ENCODE measurements at places on chromosomes 1 and 21.

- DNase-seq: no peak
Observed at GRCh38 chr1:234975941-234976860, 152.4 kb downstream of the TOMM20 start.

DNA sequence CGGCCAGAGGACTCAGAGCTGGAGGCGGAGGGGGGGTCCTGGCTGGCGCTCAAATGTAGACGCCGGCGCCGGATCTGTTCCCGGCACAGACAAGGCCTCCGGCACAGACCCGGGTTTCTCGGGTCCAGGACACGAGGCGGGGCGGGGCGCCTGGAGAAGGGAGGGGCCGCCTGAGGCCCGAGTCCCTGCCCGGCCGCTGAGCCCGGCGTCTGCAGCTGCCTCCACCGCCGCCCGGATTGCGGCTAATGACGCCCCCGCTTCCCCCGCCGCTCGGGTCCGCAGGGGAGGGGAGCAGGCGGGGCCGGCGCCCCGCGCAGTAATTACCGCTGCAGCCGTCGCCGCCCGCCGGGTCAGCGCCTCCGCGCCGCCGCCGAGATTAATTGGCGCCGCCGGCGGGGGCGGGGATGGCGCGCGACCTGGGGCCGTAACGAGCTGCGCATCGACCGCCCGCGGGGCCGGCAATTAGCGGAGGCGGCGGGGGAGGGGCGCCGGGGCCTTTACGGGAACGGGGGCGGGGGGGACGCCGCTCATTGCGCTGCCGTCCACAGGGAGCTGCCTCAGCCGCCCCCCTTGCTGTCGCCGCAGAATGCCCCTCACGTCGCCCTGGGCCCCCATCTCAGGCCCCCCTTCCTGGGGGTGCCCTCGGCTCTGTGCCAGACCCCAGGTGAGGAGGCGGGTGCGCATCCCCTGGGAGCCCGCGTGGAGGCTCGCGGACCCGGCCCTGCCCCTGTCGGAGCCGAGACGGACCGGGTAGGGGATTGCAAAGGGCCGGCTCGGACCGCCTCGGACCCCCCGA, 17.3 kb downstream of the NOC2L start:
- no peak for DNase-seq

- no peak for DNase-seq
Observed at GRCh38 chr1:8166406-8166805, 140.3 kb upstream of the ERRFI1 start.

- no peak for DNase-seq
Observed at GRCh38 chr1:5779608-5780323, 212.5 kb downstream of the NPHP4 start.

DNA sequence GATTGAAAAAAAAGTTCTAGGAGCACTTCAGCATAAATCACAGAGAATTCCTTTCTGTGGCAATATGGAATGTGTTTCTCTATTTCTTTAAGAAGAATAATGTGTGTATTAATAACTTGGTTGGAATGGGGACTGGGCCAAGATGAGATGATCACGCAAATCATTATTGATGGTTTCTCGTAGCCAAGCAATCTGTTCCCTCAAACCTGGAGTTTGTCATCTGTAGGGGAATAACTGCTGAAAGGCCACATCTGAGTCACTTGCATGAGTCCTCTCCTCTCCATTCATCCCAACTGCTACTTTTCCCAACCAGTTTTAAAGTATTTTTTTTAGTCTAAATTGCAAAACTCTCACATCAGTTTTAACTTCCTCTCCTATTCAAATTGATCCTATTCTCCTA, 480.4 kb downstream of the PLPP3 start:
- no peak for DNase-seq

GRCh38 chr1:116466810-116467557, 93.9 kb downstream of the ATP1A1 start:
- DNase-seq: no peak

DNA sequence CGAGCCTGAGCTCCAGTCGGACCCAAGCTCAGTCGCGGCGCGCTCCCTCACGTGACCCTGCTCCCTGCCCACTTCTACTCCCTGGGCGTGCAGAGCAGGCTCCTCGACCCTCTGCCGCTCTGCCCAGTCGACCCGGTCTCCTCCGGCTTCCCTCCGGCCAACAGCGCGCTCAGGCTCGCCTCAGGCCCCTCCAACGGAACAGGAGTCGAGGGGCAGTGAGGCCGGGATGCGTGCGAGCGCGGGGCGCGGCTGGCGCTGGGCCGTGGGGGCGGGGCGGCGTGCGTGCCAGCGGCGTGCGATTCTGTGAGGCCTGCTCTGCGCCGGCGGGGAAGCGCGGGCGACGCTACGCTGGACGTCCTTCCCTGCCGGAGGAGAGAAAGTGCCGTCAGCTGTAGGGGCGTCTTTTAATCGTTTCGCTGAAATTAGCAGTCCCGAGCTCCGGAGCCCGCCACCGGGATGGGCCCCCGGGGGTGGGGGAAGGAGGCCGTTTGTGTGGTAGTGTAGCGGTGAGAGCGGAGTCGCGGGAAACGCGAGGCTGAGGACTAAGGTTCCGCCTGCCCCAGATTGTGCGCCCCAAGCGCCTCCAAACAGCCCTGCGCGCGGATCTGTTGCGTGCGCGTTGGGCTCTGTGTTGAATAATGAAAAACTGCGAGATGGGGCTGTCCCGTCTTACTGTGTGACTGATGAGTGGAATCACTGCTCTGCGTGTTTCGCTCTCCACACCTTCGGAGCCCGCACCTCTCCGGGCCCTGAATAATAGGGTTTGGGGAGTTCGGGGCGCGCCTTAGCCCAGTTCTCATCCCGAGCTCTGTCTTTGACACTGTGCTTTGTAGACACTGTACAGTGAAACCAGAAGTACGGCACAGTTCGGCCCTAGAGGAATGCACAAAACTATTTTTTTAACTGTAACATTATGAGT, at the start of gene ACBD6:
ACBD6 (minus strand) TSS at position 217 of the 919 bp plus-strand sequence. CDS start 311 bp downstream, outside the sequence.
- peak; percentile 81 for DNase-seq

DNA sequence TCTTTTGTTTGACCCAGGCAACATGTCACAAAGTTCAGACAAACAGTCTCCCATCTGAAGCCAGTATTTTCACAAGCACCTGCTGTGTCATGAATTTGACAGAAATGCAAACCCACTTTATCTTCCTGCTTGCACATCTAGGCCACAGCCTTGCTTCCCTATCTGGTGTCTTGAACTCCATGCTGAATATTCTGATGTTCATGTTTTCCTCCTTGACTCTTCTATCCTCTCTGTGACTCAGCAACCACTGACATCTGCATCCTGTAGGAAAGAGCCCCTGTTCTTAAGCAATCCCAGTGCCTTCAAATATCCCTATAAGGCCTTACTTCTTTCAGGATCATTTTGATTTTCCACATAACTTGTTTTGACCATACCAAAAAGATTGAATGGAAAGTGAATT, 6.5 kb downstream of the CD55 start:
- DNase-seq: no peak

DNA sequence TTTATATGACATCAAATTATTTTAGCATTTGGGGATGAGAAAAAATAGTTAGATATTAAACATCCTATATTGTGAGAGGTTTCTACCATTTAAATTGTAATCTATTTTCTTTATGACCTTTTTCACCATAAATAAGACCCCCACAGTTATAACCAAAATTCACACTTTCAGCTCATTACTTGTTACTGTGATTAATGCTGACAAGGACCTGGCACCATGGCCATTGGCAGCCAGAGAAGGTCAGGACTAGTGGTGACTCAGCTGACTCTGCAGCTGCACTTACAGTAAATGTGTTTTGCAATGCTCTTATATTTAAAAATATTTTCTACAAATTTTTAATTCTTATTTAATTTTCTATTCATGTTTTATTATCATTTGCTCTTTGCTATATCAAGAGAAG, 133.3 kb upstream of the C1orf105 start:
- DNase-seq: no peak

DNA sequence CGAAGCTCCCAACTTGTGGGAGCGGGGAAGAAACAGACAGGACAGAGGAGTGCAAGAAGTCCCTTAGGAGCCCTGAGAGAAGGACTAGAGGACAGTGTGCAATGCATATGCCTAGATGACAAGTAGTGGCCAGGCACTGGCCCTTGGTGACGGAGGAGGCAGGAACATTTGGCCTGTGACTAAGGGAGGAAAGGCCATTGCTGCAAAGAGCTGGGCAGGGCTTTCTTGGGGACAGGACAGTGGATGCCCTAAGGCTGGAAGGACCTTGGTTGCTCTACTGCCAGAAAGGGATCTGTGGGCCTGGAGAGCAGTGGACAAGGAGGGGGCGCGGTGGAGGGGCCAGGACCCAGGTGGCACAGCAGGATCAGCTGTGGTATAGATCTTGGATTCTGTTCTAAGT, 481.3 kb downstream of the CAMTA1 start:
- DNase-seq: no peak

DNA sequence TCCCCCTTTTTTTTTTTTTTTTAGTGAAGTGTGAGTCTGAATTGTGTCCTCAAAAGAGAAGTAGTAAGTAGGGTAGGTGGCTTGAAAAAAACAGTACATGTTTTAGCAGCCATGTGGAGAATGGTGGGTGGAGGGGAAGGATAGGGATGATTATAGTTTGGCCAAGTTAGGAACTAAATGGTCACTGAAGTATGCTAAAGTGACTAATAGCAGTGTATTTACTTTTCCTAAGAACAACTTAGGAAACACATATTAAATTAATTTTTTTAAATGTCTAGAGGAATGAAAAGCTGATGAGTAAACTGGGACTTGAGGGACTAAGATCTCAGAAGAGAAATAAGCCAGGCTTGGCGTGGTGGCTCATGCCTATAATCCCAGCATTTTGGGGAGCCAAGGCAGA, 55.5 kb downstream of the PLA2G4A start:
- DNase-seq: no peak

DNA sequence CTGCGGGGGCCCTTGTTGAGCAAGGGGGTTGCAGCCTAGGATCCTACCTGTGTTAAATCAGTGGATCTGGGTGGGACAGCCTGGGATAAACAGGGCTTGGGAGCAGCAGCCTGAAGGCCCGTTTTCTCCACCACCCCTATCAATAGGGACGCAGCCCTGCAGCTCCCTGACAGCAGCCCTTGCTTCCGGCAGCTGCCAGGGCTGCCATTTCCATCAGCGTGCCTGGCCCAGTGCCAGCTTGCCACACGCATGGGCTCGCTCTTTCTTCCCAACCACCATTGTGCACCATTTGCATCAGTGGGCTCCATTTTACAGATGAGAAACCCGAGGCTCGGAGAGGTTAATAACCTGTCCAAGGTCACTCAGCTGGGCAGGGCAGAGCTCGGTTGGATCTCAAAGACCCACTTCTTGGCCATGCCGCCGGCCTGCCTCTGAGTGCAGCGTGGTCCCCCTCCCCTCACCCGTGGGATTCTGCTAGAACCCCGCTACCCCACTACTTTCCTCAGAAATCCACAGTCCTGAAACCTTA, 3.8 kb downstream of the WNT4 start:
- DNase-seq: no peak

- no peak for DNase-seq
Observed at GRCh38 chr1:50774759-50775351, 185.2 kb downstream of the FAF1 start.

- DNase-seq: no peak
Observed at GRCh38 chr1:77506771-77507170, 175.7 kb downstream of the ZZZ3 start.

GRCh38 chr1:240503036-240503435, 108.9 kb downstream of the GREM2 start:
- no peak for DNase-seq

DNA sequence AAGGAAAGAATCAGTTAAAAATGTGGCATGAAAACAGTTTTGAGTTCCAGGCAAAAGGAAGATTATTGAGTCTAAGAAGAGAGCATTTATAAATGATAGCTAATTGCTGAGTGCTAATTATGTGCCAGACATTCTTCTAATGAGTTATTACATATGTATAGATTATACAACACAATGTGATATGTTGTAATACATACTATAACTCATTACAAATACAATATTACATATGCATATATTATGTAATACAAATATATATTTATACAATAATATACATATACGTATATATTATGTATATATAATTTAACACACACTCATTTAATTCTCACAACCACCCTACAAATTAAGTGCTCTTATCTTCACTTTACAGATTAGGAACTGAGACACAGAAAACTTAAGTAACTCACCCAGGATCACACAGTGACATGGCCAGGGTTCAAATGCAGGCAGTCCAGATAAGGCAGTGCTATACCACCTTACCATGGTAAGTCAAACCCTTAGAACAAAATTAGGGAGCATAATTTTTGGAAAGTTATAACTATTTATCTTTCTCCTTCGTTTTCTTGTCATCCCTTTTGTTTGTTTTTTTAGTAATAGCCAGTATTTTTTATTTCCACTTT, 4.0 kb downstream of the SORT1 start:
- DNase-seq: no peak

DNA sequence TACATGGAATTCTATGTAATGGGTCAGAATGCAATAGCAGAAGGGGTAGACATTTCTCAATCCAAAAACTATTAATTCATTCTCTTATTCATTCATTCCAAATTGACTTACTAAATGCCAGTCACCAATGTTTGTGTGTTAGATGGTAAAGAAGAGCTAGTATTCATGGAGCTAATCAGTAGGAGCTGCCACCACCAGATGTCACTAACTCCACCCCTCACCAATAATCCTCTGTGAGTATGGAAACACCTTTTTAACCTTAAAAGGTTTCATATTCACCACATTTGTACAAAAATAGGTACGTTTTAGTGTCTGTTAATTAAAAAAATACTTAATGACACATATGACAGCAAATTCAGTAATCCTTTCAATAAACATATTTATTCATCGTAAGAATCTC, 131.8 kb upstream of the PKN2 start:
- DNase-seq: no peak

- DNase-seq: no peak
Observed at GRCh38 chr1:183230413-183230812, 44.3 kb downstream of the LAMC2 start.

DNA sequence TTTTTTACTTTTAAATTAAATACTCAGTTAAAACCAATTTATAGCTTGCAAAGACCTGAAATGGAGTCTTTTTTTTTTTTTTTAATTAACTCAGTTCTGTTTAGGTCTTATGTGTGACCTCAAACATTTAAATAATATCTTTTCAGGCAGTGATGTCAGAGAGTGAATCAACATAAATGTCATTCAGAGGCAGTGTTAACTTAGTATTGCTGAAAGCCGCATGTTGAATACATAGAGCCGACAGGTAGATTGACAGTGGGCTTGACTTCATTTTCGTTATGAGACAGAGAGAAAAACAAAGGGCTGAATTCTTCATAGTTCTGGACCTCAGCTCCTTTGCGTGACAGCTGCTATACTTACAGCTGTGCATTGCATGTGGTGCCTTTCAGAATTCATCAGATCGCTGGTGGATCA, 51.5 kb downstream of the PRDM2 start:
- no peak for DNase-seq

- no peak for DNase-seq
Observed at GRCh38 chr1:208496467-208497371, 252.5 kb upstream of the PLXNA2 start.

- DNase-seq: no peak
Observed at GRCh38 chr1:166383635-166384346, 217.0 kb upstream of the FAM78B start.
